ENCODE measurements at places on chromosomes 4 and X.

GRCh38 chr4:180794333-180794732, 1448.9 kb upstream of the TENM3 start:
- DNase-seq: no peak

- DNase-seq: no peak
These were observed 448.5 kb downstream of the TRAM1L1 start for GRCh38 chr4:116636917-116637316.

GRCh38 chr4:124974152-124974551, 261.6 kb upstream of the ANKRD50 start:
- no peak for DNase-seq

- no peak for DNase-seq
These were observed 2.0 kb upstream of the CFAP97 start for GRCh38 chr4:185205697-185206342.

- no peak for DNase-seq
These were observed 153.8 kb downstream of the SPATA18 start for GRCh38 chr4:52204921-52205320.

DNA sequence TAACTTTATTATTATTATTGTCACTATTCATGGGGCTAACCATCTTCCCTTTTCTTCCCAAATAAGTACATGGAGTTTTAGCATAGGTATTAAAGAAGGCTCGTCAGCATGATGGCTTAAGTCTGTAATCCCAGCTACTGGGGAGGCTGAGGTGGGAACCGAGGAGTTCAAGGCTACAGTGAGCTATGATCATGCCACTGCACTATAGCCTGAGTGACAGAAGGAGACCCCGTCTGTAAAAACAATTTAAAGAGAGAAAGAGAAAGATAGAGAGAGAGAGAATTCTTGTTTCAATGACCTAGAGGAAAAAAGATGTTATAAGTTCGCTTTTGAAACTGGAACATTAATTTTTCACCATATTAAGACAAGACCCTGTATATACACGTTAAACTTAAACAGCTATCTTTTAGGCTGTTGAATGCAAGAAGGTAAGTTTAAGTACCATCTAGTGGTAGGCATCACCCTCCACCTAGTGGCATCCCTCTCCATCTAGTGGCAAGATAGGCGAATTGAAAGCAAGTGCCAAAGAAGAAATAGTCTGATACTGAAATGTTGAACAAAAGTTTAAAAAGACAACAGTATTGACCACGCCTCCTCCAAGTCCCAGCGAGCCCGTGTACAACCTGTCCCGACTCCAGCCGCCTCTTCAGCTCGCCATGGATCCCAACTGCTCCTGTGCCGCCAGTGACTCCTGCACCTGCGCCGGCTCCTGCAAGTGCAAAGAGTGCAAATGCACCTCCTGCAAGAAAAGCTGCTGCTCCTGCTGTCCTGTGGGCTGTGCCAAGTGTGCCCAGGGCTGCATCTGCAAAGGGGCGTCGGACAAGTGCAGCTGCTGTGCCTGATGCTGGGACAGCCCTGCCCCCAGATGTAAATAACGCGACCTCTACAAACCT, 26.0 kb upstream of the YTHDC1 start:
- DNase-seq: no peak

GRCh38 chr4:519203-519651, 20.2 kb downstream of the PIGG start:
- no peak for DNase-seq

- DNase-seq: no peak
These were observed 39.9 kb upstream of the PCDH19 start for GRCh38 chrX:100449696-100450608.
